T-cell (primary cell): ENCODE measurements at places on chromosomes 6 and 20. TPM values are rescaled to one million over a fixed set of nuclear protein-coding genes. Genes with fewer than 3 reads are reported as not detected.

FAM83B gene
- not detected for total RNA-seq

- no peak for DNase-seq
These were observed 276.7 kb downstream of the PLCB1 start for GRCh38 chr20:8408587-8409307.

GRCh38 chr20:62088258-62089127 lies 22.8 kb upstream of the TAF4 start:
- DNase-seq: peak; percentile 45

DNA sequence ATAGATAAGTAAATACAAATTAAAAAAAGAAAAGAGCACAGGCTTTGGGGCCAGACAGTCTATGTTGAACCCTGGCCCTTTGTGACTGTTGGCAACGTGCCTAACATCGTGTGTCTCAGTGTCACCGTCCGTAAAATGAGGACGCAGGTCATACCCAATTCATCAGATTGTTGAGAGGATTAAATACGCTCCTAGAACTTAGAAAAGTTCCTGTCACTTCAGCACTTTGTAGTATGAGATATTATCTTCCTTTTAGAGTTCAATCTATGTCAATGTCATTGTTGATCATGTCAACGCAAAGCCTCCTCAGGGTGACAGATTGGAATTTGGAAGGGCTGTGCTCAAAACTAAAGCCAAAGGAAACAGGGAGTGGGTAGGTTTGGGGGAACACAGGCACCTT lies 21.7 kb downstream of the SERPINB1 start:
- DNase-seq: no peak

GRCh38 chr6:115945306-115945705 lies 115.4 kb downstream of the FRK start:
- no peak for DNase-seq

DNA sequence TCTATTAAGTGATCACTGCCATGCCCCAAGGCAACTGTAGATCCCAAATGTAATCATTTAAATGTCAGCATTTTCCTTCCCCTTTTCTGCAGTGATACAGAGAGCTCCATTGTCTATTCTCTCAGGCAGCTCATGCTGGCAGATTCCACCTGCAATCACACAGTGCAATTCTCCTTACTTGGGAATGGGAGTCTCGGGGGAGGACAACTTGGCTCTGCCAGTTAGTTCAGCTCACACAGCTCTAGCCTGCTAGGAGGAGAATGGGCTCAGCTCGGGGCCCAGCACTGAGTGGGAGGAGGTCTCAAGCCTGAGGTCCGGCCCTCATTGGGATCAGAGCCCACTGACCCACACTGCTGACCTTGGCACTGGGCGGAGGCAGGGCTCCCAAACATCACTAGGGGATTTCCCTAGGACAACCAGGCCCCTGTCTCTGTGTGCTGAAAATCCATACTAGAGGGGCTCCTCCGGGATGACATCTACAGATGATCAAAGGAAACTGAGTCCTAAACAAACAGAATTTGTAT lies 109.2 kb upstream of the ASF1A start:
- no peak for DNase-seq

GRCh38 chr20:51540580-51540979 lies 1.9 kb downstream of the NFATC2 start:
- no peak for DNase-seq

DNA sequence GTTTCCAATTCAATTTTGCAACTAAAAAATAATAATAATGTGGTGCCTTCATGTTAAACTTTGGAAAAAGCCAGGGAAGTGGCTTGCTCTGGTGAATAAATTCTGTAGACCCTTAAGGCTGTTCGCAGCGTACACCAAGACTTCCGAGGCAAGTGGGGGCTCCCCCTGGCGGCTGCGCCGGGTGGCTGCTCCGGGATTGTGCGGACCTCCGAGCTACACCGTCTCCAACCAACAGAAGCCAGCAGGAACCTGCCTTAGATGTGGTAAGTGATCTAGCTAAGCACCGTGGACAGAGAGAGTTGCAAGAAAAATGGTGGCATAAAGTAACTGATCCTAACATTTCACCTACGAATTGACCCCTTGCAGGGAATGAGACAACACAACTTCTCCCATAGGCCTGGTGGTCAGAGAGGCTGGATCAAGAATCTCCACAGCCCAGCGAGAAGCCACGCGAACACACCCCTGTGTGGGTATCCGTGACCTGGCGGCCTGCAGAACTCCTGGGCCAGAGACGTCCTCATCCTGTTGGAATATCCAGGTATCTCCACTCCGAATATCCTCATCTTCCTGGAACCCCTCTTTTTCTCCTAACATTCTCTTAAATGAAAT lies 69.6 kb downstream of the TBXT start:
- DNase-seq: no peak

RBCK1 gene
- total RNA-seq: 108 TPM

DNA sequence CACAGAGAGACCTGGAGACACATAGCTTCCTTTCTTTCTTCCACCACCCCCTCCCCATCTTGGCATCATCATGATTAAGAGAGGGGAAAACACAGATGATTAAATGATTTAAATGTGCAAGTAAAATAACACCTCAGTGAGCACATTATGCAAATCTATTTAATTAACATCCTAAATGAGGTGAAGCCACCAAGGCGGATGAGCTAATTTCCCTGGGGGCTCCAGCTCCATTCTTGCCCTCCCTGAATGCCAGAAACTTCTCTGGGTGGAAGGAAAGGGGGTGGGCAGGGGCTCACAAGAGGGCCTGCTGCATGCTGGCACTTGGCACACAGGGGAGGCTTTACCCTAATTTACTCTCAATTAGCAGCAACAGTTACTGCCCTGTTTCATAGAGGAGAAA lies 32.5 kb upstream of the TGM2 start:
- no peak for DNase-seq

DNA sequence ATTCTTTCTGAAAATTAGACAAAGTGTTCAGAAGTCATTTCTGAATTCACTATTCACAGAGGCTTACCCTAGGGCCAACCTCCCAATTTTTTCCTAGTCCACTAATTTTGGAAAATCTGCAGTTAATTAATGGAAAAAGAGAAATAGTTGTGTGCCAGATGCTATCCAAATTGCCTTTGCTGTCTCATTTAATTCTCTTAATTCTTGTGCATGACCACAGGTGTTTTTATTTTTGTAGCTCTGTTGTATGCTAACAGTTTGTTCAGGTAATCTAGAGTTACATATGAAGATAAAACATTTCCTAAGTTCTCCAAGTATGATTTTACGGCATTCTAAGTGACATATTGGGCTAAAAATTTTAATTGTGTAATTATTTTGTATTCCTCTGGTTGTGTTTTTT lies 96.8 kb downstream of the SCAF8 start:
- no peak for DNase-seq

GRCh38 chr20:62972845-62973745 lies 20.6 kb downstream of the SLC17A9 start:
- no peak for DNase-seq

- no peak for DNase-seq
These were observed 95.0 kb downstream of the SNX5 start for GRCh38 chr20:17873410-17874270.

DNA sequence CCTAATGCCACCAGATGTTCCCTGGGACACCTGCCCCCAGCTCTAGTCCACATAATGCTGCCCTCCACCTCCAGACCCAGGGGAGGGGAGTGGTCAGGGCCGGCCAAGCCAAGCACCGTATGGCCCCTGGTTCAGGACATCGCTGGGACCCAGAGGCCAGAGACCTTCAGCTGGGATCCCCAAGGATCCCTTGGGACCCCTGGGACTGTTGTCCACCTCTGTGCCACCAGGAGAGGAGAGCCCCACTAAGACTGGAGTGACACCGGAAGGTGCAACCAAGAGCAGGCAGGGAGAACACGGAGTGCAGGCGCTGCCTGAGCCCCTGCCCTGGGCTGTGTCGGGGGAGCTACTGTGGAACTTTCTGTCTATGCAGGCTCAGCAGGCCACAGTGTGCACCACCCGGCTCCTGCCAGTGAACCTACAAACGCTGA lies 43.6 kb downstream of the CTCFL start:
- DNase-seq: no peak

DNA sequence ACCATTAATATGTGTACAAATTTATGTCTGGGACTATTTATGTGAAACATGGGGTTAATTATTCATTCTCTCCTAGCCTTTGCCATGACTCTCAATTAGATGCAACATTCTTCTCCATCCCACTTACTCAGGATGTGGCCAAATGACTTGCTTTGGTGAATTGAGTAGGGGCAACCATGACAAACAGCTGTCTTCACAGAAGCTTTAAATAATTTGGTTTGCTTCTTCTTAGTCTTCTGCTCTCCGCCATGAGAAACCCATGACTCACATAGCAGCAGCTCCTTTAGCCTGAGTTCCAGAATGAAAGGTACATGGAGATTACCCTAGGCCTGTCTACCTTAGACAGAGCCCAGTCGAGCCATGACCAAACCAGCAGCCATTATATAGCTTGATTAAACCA lies 74.7 kb downstream of the FRK start:
- no peak for DNase-seq

- no peak for DNase-seq
These were observed 123.0 kb downstream of the PREX1 start for GRCh38 chr20:48704761-48705160.

DNA sequence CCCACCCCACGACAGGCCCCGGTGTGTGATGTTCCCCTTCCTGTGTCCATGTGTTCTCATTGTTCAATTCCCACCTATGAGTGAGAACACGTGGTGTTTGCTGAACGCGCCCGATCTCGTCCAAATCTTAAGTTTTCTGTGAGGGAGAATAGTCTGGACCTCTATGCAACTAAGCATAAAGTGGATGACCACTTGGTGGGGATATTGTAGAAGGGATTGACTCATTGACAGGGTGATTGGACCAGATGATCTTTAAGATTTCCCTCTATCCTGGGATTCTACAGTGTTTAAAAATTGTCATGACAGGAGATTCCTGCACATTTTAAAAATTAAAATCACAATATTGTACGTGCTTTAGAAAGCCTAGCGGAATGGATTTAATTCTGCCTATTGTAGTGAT lies 141.3 kb downstream of the TRMT11 start:
- no peak for DNase-seq

TMEM200A gene
- total RNA-seq: 1.2 TPM

- no peak for DNase-seq
These were observed 25.6 kb downstream of the DHX35 start for GRCh38 chr20:38987777-38988176.

DNA sequence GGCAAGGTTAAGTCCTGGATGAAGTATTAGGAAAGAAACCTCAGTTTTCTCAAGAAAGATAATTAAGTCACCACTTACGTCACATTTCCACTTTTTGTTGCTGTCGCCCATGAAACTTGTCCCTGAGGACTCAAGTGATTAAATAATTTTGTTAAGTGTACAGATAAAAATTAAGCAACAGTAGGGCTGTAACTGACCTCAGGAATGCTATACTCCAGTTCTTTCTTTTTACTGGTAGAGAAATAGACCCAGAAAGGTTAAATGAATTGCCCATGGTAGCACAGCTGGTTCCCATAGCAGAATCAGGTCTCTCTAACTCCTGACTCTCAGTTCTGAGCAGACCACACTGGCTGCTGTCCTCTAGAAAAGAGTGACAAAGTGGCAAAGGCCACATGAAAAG lies 54.5 kb downstream of the CLIC5 start:
- DNase-seq: no peak

- DNase-seq: no peak
These were observed 1.6 kb downstream of the BPI start for GRCh38 chr20:38305541-38305940.

- DNase-seq: no peak
These were observed 4.4 kb upstream of the PLCB1 start for GRCh38 chr20:8127553-8128255.

- no peak for DNase-seq
These were observed 1.0 kb upstream of the KIF13A start for GRCh38 chr6:17988422-17988944.

DNA sequence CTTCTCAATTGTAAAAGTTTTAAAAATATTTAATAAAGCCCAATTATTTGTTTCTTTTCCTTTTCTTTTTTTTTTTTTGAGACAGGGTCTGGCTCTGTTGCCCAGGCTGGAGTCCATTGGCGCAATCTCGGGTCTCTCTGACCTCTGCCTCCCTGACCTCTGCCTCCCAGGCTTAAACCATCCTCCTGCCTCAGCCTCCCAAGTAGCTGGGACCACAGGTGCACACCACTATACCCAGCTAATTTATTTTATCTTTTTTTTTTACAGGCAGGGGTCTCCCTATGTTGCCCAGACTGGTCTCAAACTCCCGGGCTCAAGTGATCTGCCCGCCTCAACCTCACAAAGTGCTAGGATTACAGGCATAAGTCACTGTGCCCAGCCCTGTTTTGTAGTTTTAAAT lies 9.8 kb downstream of the REPS1 start:
- DNase-seq: no peak

- no peak for DNase-seq
These were observed 101.9 kb downstream of the VEGFA start for GRCh38 chr6:43871933-43872332.
